Upper lobe of left lung (tissue), 6 donors: ENCODE measurements at places on chromosomes 4 and X. TPM values are rescaled to one million over a fixed set of nuclear protein-coding genes. Genes with fewer than 3 reads are reported as not detected.

DNA sequence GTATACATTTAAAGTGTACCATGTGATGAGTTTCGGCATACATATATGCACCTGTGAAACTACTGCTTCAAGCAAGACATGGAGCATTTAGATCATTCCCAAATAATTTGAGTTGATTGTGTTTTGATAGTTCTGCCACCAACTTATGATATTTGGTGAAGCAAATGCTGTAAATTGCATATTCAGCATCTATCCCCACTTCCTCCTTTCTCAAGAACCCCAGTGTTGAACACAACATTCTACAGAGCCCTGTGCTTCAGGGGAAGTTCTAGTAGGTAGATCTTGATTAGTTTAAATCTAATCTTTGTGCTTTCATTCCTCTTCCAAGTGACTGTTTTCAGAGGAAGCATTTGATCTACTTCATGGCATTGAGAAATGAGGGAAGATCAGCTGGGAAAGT is 5.4 kb upstream of the SHROOM3 start:
- DNase-seq = no peak

- no peak for DNase-seq
Observed at GRCh38 chr4:77911091-77911490, 48.5 kb downstream of the MRPL1 start.

MCF2 gene
- total RNA-seq = 0.49 TPM

GAGE1 gene
- not detected for total RNA-seq

DHRSX gene
- total RNA-seq = 31.9 TPM

DNA sequence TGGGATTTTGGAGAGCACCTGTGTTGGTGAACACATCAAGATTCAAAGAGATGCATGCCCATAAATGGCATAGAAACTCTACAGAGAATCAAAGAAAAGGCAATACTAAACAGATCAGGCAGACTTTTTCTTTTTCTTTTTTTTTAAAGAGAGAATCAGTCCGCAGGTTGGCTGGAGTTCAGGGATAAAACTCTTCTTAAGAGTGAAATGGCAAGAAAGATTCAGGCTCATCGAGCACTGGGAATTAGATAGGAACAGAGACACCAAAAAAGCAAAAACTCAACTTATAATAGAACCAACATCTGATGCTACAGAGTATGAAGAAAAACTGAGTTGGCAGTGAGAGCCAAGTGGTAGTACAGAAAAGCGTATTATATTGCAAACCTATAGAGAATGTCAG is 314.3 kb downstream of the ARHGAP24 start:
- no peak for DNase-seq

- DNase-seq = no peak
Observed at GRCh38 chr4:139279760-139280620, at the start of gene MGARP. TSS of gene MGARP (minus strand) at chr4:139280225. CDS start at chr4:139280158, 67 bp downstream.
